ENCODE measurements at places on chromosomes 4 and X.

DNA sequence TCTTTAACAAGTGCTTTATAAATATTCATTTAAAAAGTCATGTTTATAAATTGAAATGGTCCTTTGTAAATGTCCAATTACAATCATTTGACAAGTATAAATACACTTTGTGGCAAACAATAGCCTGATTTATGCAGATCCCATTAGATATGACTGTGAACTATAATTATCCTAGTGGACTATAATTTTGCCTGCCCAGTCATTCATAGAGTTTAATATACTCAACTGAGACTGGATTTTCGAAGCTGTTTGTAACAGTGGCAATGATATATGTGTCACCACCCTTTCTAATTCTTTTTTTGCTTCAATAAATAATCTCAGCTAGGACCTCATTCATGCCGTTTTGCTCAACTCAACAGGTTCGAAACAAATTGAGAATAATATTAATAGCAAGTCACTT, 732.0 kb downstream of the PCDH18 start:
- DNase-seq: no peak

DNA sequence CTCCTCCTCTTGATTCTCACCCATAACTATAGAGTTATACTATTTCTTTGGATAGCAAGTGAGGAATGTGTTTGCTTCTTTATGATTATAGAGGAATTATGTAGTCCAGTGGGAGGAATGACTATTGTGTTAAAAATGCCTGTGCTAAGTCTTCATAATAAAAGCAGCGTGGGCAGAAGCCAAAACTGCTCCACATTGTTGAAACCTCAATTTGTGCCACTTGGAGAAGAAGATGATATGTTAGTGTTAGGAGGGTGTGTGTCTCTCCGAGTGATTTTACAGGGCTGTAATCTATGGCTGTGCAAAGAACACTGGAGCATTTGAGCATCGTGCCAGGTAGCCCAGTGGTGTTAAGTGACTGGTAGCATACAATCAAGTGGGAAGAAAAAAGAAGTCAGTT, 74.3 kb downstream of the FRAS1 start:
- DNase-seq: no peak

DNA sequence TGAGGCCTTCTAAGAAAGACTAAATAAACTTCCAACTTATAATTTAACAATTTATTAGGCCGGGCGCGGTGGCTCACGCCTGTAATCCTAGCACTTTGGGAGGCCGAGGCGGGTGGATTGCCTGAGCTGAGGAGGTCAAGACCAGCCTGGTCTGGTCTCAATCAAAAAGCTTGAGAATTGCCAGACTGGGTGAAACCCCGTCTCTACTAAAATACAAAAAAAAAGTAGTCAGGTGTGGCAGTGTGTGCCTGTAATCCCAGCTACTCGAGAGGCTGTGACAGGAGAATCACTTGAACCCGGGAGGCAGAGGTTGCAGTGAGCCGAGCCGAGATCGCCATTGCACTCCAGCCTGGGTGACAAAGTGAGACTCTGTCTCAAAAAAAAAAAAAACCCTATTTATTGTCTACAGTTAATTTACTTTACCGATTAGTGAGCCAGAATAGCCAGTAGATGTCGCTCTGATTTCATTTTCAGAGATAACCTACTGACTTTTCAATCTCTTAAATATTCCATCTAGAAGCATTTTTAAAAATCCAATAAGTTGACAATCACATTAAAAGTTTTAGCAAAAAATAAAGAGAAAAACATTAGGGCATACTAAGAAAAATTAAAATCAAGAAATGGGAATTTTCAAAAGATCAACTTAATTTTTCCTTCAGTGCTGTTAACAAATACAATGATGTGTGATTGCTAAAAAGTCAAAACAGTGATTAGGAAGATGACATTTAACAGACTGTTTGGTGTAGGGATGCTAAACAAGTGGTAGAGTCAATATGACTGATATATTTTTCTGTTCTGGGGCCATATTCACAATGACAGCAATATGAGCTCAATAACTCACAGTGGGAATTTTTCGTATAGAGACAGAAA, 4.3 kb upstream of the SHROOM3 start:
- no peak for DNase-seq

GRCh38 chr4:146275370-146275769, 61.0 kb downstream of the REELD1 start:
- DNase-seq: no peak

DNA sequence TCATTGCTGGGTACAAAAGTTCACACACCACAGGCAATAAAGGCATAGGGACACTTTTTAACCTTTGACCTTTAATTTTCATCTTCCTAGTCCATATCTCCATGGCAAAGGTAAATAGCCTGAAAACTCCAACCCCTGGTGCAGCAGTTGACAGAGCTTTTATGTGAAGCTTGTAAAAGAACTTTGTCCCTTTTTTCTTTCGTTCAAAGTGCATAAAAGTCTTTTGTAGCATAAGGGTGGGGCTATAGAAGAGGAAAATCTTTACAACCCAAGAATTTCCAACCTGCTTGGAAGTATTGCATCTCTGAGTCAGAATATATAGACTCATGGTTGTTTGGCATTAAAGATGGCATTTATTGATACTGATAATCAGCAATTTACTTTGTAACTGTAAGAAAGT, 20.4 kb downstream of the POF1B start:
- DNase-seq: no peak

- DNase-seq: no peak
Observed at GRCh38 chrX:109350051-109350450, 131.8 kb downstream of the GUCY2F start.

DNA sequence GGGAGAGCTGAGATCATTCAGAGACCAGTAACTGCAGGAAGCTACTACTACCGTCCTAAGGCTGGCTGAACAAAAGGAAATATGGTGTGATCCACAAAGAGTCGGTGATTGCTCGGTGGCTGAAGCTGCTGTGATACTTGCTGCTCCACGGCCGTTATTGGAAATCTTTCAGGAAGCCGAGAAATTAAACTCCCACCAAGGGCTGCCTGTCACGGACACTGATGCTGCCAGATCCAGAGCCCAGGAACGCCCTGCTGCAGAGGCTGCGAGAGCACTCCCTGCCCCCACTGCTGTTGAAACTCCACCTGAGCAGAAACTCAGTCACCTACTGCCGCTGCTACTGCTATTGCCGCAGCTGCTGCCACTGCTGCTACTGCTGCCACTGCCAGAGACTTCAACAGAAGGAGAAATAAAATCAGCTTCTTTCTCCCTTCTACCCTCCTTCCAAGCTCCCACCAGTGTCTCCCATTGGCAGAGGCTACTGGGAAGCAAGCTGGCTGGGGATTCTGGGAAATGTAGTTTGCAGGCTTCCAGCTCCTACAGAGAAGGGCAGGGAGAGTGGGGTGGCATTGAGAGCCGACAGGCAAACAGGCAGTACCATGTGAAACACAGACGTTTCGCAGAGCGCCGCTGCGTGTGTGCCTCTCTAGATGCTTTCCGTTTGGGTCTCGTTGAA, 126.0 kb upstream of the ENPP6 start:
- peak; percentile 66 for DNase-seq

GRCh38 chr4:33566649-33567048, 2677.7 kb downstream of the ARAP2 start:
- DNase-seq: no peak

GRCh38 chrX:83508526-83509253, 600 bp downstream of the POU3F4 start:
- DNase-seq: no peak

DNA sequence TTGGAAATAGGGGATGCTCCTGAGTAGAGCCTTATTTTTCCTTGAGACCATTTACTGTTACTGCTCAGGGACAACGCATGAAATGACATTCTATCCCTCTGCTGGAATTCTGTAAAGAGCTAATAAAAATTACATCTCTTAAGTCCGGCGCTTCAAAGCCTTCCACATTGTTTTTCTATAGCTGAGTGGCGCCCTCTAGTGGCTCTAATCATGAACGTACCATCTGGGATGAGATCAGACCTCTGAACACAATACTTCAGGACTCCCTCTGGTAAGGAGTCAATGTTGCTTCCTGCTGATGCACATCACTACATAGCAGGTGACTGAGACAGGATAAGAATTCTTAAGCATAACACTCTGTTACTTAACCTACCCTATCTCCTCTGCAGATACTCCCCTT, 6.0 kb downstream of the HMGN5 start:
- DNase-seq: no peak

- DNase-seq: no peak
Observed at GRCh38 chrX:6015423-6015822, 213.2 kb downstream of the NLGN4X start.

DNA sequence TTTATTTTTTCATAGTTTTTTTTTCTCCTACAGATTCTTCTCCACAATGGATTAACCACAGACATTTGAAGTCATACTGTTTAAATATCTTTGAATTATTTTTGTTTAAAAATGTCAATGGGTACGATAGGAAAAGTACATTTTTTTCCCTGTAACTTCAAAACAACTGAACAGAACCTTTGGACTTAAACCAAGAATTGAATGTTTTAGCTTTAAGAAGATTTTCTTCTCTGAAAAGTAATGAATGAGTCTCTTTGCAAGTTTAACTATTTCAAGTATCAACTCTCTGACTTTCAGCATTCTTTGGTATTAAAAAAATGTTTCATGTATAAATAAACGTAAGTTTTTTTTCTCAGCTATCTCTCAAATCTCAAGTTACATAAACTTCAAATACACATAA, 364.3 kb downstream of the FBXO8 start:
- DNase-seq: no peak

- no peak for DNase-seq
Observed at GRCh38 chr4:771464-771863, 54.5 kb downstream of the CPLX1 start.

- no peak for DNase-seq
Observed at GRCh38 chr4:115165503-115165902, 52.1 kb upstream of the NDST4 start.

- no peak for DNase-seq
Observed at GRCh38 chr4:148653681-148654080, 211.5 kb upstream of the NR3C2 start.

- no peak for DNase-seq
Observed at GRCh38 chr4:156734965-156735895, 236.4 kb downstream of the PDGFC start.

DNA sequence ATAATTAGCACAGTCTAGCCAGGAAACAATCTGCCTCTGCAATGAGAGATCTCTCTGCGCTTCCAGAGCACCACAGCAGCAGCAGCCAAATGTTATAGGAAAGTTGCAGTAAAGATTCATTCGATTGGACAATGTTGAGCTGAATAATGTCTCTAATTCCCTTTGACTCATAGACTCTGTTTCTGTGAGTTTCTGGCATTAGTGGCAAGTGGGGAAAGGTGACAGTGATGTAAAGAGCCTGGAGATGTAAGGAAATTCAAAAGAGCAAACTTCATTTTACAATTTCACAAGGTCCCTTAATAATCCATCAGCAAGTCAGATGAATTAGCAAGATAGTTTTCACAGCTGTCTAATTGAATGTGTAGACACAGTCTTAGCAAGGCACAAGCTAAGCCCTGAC, 184.4 kb downstream of the VEGFC start:
- no peak for DNase-seq

DNA sequence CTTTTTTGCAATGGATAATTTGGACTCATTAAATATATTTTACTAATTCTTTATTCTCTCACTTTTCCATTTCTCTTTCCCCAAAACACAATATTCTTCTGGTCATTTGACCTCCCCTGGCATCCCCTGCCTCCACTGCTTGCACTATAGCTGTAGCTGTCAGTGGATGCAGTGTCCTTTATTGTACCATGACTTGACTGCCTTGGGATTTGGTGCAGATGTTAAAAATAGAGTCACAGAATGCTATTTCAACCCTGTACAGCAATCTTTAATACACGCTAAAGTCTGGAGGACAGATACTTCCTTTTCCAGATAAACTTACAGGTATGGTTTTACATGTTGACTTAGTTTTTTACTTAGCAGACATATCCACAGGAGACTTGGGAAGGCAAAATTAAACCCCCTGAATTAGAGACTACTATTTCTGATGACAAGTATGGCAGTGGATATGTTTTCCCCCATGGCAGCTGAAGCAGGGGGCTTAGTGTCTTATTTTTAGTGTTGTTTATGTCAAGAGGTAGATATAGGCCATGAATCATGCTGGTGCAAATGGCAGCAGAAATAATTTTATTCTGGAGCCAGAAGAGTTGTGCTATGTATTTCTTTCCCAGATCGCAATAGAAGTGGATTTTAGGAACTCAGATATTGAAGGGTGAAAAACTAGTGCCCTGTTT, 461.4 kb downstream of the NAF1 start:
- DNase-seq: peak; percentile 1

- DNase-seq: no peak
Observed at GRCh38 chrX:45868425-45868824, 667.7 kb upstream of the DIPK2B start.

GRCh38 chr4:38985410-38986100, 46.7 kb downstream of the TMEM156 start:
- no peak for DNase-seq

GRCh38 chrX:47936224-47936939, 67.4 kb downstream of the ZNF182 start:
- no peak for DNase-seq

GRCh38 chrX:40570346-40571093, 10.2 kb upstream of the ATP6AP2 start:
- DNase-seq: no peak

- DNase-seq: no peak
Observed at GRCh38 chrX:110046971-110047370, 44.1 kb downstream of the TMEM164 start.

- no peak for DNase-seq
Observed at GRCh38 chr4:78774417-78774816, 1.7 kb upstream of the BMP2K start.

- peak; percentile 31 for DNase-seq
Observed at GRCh38 chr4:16029262-16029661, 54.6 kb downstream of the PROM1 start.

GRCh38 chrX:131728295-131729145, 184.6 kb downstream of the OR13H1 start:
- DNase-seq: no peak

GRCh38 chr4:177968817-177969442, 526.7 kb upstream of the AGA start:
- DNase-seq: peak; percentile 93

DNA sequence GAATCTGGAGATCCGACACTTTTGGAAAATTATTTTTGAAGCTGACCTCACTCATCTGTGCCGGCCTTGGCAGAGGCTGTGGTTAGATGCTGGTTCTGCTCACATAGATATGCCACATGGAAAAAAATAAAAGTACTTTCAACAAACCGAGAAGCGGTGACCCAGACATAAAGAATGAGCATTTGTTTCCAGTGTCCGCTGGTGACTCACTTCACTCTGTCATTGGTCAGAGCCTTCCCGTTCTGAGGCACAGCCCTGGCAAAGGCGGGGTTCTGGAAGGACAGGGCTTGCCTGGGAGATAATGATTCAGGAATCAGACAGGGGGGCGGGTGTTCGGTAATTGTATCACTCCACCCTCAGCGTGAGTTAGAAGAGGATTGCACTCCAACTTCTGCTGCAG, 172.4 kb upstream of the MXRA5 start:
- DNase-seq: no peak

DNA sequence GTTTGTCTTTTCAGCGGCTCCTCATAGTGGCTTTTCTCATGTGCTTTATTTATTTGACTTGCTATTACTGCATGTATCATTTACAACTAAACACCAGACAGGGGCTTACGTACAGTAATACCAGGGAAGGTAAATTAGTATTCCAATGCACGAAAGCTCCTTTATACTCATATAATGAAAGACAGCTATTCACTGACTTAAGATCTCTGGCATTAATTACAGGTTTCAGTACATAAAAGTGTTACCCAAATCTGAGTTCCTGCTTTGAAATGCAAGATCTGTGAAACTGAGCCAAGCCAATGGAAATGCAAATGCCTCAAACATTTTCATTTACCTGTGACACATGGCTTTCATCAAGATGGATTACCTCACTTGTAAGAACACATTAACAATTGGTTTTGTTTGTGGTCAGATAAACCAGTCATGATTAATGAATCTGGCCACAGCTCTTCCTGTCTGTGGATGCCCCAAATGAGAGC, 107.2 kb downstream of the ANAPC4 start:
- DNase-seq: no peak
